CD8-positive, alpha-beta memory T cell (primary cell): ENCODE measurements at places on chromosomes 11 and 22. TPM values are rescaled to one million over a fixed set of nuclear protein-coding genes. Genes with fewer than 3 reads are reported as not detected.

Gene SLC22A9
- total RNA-seq, result not detected

Gene TIGD3
- 0.91 TPM for total RNA-seq

Gene MAPK12
- total RNA-seq, result 9.3 TPM

Gene NXF1
- 112 TPM for total RNA-seq

Gene FZD4
- 0.09 TPM for total RNA-seq
